Activated T-helper 1 cell treated with Interleukin-2 at 50 U/mL for 16 hours (primary cell): ENCODE measurements at places on chromosomes 5 and 9.

- DNase-seq = no peak
Measured at GRCh38 chr5:135007305-135007704, 26.7 kb downstream of the PITX1 start.

GRCh38 chr9:73125651-73126050, 26.0 kb upstream of the ANXA1 start:
- no peak for DNase-seq

DNA sequence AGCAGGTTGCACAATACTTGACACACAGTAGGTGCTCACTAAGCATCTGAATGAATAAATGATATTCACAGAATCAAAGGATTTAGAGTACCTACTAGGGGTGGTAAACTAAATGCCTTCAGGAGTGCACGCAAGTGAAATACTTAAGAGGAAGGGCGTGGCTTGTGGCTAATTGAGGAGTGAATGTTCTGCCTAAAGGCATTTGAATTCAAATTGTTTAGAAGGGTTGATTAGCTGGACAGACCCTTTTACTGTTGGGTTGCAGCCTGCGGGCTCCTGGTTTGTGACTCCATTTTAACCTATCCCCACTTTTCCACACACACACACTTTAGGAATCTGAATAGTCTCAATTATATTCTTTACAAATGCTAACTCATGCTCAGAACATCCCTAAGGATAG, 63.1 kb downstream of the PPP2R2B start:
- DNase-seq = no peak

GRCh38 chr9:17876687-17877086, 297.8 kb downstream of the SH3GL2 start:
- no peak for DNase-seq

DNA sequence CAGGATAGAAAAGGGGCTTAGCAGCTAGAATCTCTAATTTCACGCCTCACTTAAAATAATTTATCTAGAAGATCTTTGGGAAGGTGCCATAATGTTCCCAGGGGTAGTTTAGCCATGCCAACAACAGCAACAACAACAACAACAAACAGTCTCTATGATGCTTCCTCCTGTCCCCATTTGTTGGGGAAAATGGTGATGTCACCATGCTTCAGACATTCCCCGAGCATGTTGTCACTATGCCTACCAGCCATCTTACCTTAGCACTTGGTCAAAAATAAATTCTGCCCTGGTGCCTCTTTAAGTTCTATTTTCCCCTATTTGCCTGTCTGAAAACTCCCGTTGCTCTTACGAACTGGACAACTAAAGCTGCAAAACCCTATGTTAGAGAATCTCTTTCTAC, 76.6 kb downstream of the KCNN2 start:
- DNase-seq = no peak

DNA sequence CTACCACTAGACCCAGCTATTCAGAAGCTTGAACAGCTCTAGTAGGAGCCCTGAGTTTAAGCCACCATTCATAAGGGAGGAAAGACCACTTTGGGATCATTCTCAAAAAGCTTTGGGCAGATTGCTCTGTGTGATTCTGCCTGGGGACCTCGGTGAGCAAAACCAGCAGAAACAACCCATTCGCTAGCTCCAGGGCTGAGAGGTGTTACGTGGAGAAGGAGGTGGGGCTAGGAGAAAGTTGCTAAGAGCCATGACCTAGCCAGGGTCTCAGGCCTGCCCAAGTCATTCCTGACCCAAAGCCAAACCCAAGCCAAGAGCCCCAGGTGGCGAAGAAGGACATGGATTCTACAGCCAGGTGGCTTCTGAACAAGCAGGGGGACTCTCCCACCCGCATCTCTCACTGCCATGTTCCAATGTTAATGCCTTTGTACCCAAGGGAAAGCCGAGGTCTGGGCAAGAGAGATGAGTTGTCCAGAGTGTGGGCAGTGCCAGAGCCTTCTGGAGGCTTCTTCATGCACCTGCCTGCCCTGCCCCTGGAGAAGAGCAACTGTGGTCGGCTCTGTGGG, 4.0 kb upstream of the BARHL1 start:
- DNase-seq = no peak

- DNase-seq = no peak
Measured at GRCh38 chr5:177430140-177430951, 3.9 kb downstream of the GRK6 start.
